ENCODE measurements at places on chromosomes 2 and 18. TPM values are rescaled to one million over a fixed set of nuclear protein-coding genes. Genes with fewer than 3 reads are reported as not detected.

Gene AP1S3
- total RNA-seq = 6.4 TPM

Gene FAM110C
- not detected for total RNA-seq

Gene MSTN
- not detected for total RNA-seq

Gene LYG1
- total RNA-seq = 0.37 TPM

Gene KCTD1
- 11.9 TPM for total RNA-seq

Gene SNX17
- 148 TPM for total RNA-seq

DNA sequence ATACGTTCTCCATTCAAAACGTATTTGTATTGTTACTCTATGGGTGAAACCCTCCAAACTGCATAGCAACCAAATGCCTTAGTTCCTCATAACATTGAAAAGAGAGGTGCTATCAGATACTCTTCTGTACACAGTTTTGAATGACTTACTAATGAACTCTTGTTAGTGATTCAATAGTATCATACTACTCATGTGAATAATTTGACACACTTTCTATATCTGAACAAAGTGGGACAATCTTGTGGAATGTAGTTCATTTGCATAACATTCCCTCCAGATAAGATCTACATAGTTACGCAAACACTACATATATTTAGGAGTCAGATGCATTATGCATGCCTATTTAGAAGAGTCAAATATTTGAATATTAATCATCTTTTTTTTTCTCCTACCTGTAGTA, 232.0 kb upstream of the NRXN1 start:
- no peak for DNase-seq
- no peaks in the 10 kb centered on the region for H3K27me3 ChIP-seq
- no peaks in the 10 kb centered on the region for H3K36me3 ChIP-seq
- no peaks in the 10 kb centered on the region for H3K4me1 ChIP-seq

DNA sequence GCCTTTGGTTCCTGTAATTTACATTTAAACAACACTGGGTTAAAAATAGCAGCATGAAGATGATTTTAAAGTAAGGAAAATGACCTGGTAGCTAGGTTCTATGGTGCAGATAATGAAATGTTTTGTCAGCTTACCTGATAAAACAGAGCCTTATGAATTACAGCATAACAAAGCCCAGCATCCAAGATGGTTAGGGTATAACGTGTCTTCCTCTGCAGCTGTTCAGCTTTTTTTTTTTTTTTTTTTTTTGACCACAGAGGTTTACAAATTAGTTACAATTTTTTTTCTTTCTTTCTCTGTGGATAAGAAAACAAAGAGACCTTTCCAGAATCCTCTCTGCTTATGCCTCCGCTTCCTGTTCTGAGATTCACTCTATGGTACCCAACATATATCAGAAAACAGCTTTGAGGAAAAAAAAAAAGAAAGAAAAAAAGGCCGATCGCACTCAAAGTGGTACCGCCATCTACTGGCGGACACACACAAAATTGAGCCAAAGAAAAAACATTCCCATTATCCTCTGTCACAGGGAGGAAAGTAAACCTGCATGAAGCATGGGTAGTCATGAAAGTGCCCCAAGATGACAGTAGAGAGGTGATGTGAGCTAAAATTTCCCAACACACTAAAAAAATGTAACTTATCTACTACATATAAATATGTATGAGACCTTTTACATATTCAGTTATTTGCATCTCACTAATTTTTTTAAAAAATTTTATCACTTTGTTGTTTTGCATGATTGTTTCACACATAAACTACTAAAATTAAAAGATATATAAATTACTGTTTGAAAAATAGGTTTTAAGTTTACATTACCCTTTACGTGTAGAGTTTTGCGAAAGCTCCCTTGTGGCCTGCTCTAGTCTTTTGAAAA, at the start of gene SCN3A:
Gene SCN3A (minus strand): TSS at position 362 of the 871 bp plus-strand sequence. CDS start 27,656 bp downstream, outside the sequence.
- H3K27ac ChIP-seq = no peak within 1 kb of the TSS
- no peaks in the 10 kb centered on the region for H3K27me3 ChIP-seq
- no peak within 1 kb of the TSS for H3K4me3 ChIP-seq
- peak; percentile 60 for DNase-seq
- H3K4me1 ChIP-seq = no peaks in the 10 kb centered on the region
- no peaks in the 10 kb centered on the region for H3K36me3 ChIP-seq

DNA sequence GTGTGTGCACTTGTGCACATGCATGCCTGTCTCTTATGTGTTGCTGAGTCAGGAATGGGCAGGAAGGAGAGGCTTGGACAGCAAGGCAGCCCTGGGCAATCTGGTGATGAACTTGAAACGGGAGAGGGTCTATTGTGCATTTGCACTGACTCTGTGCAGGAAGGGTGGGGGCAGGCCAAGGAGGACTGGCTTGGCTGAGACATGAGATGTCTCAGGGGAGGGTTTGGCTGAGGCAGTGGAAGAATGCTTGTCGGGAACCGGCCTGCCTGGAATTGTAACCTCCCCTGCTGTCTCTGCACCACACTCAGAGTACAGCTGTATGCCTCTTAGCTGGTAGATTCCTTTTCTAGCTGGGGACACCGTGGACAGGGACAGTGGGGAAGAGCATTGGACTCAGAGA, 176.1 kb upstream of the TNP1 start:
- no peaks in the 10 kb centered on the region for H3K36me3 ChIP-seq
- no peak for DNase-seq
- H3K27me3 ChIP-seq = peaks cover 7% of the 10 kb centered on the region
- no peak overlapping the region for H3K27ac ChIP-seq

DNA sequence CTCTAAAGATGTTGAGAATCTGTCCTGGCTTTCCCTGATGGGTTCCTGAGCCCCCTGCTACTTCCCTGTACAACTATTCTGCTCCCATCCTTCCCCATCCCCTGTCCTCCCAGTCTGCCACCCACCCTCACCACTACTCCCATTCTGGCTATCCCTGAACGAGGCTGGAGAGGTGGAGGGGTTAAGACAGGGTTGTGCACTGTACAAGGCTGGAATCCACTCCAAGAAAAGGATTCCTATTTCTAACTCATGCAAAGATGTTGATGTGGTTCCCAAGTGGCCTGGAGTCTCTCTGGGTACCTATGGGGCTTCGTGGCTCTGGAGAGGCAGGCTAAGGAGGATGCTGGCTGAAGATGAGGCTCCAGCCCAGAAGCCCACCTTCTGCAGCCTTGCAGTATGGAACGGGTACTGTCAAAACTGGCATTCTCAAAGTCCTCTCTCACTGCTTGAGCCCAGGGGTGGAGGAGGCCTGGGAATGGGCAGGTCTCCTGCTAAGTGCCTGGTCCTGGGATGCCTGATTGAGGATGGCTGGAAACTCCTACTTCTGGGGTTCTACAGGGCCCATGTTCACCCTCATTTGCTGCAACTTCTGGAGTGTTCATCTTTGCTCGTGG, 1.3 kb upstream of the FEV start:
- no peak overlapping the region for H3K4me3 ChIP-seq
- H3K27me3 ChIP-seq = peaks cover 93% of the 10 kb centered on the region
- H3K27ac ChIP-seq = no peak overlapping the region
- no peak for DNase-seq
- H3K36me3 ChIP-seq = no peaks in the 10 kb centered on the region

- DNase-seq = no peak
- H3K27ac ChIP-seq = no peak overlapping the region
- H3K36me3 ChIP-seq = no peaks in the 10 kb centered on the region
- no peaks in the 10 kb centered on the region for H3K27me3 ChIP-seq
- no peak overlapping the region for H3K4me3 ChIP-seq
These were observed 25.4 kb upstream of the FMNL2 start for GRCh38 chr2:152309352-152310214.

GRCh38 chr2:182558564-182558963, 131.7 kb upstream of the PDE1A start:
- H3K4me1 ChIP-seq = no peaks in the 10 kb centered on the region
- no peaks in the 10 kb centered on the region for H3K27me3 ChIP-seq
- H3K4me3 ChIP-seq = no peak overlapping the region
- H3K27ac ChIP-seq = no peak overlapping the region
- no peaks in the 10 kb centered on the region for H3K36me3 ChIP-seq
- no peak for DNase-seq

GRCh38 chr18:29853126-29853525, 1189.4 kb downstream of the DSC3 start:
- H3K27me3 ChIP-seq = no peaks in the 10 kb centered on the region
- no peak overlapping the region for H3K4me3 ChIP-seq
- no peak overlapping the region for H3K27ac ChIP-seq
- no peaks in the 10 kb centered on the region for H3K4me1 ChIP-seq
- DNase-seq = no peak
- no peaks in the 10 kb centered on the region for H3K36me3 ChIP-seq

- DNase-seq = no peak
- no peaks in the 10 kb centered on the region for H3K36me3 ChIP-seq
- peaks cover 41% of the 10 kb centered on the region for H3K27me3 ChIP-seq
- H3K27ac ChIP-seq = no peak overlapping the region
- H3K4me3 ChIP-seq = no peak overlapping the region
These were observed 24.9 kb downstream of the COPS9 start for GRCh38 chr2:240111253-240111652.

DNA sequence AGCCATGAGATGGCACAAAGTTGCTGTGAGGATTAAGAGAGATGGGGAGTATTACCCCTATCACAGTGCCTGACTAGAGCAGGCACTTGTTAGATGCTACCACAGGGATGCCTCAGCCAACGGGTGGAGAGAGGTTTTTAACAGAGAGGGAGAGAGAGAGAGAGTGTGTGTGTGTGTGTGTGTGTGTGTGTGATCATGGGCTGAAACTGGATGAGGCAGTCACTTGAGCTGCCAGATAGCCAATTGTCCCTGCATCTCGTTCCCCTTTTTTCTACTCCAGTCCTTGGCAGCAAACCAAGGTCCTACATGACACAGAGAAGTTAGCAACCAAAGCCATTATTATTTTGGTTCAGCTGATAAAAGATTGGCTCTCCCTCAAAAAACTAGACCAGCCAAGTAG, 3.0 kb downstream of the CD8A start:
- H3K36me3 ChIP-seq = no peaks in the 10 kb centered on the region
- no peaks in the 10 kb centered on the region for H3K4me1 ChIP-seq
- H3K27ac ChIP-seq = no peak overlapping the region
- peaks cover 48% of the 10 kb centered on the region for H3K27me3 ChIP-seq
- DNase-seq = no peak

GRCh38 chr2:106185475-106186184, 8.5 kb downstream of the UXS1 start:
- DNase-seq = no peak
- peaks cover 2% of the 10 kb centered on the region for H3K36me3 ChIP-seq
- H3K4me1 ChIP-seq = peaks cover 23% of the 10 kb centered on the region
- H3K27me3 ChIP-seq = no peaks in the 10 kb centered on the region
- no peak overlapping the region for H3K4me3 ChIP-seq
- H3K27ac ChIP-seq = no peak overlapping the region

GRCh38 chr2:19214682-19215391, 143.6 kb downstream of the OSR1 start:
- no peaks in the 10 kb centered on the region for H3K4me1 ChIP-seq
- no peaks in the 10 kb centered on the region for H3K27me3 ChIP-seq
- no peak for DNase-seq
- H3K4me3 ChIP-seq = no peak overlapping the region
- no peaks in the 10 kb centered on the region for H3K36me3 ChIP-seq
- H3K27ac ChIP-seq = no peak overlapping the region

GRCh38 chr18:21363348-21363747, 121.3 kb downstream of the GREB1L start:
- no peak overlapping the region for H3K4me3 ChIP-seq
- H3K27me3 ChIP-seq = no peaks in the 10 kb centered on the region
- no peaks in the 10 kb centered on the region for H3K36me3 ChIP-seq
- DNase-seq = no peak
- H3K4me1 ChIP-seq = no peaks in the 10 kb centered on the region
- H3K27ac ChIP-seq = no peak overlapping the region

GRCh38 chr2:113184531-113185230, 10.9 kb downstream of the PSD4 start:
- H3K27ac ChIP-seq = no peak overlapping the region
- H3K4me1 ChIP-seq = no peaks in the 10 kb centered on the region
- 0 out of 2 replicates have a peak, but pooled peaks cover 3% of the 10 kb centered on the region for H3K27me3 ChIP-seq
- no peak for DNase-seq
- H3K36me3 ChIP-seq = no peaks in the 10 kb centered on the region
- no peak overlapping the region for H3K4me3 ChIP-seq
